NCI-H774 (cell line): ENCODE measurements at places on chromosomes 1 and 21.

- no peak for DNase-seq
These were observed 83.1 kb upstream of the WNT4 start for GRCh38 chr1:22225858-22226589.

GRCh38 chr1:47215713-47216112 is 16.3 kb downstream of the TAL1 start:
- no peak for DNase-seq

GRCh38 chr1:9128166-9128519 is 759 bp downstream of the GPR157 start:
- no peak for DNase-seq

DNA sequence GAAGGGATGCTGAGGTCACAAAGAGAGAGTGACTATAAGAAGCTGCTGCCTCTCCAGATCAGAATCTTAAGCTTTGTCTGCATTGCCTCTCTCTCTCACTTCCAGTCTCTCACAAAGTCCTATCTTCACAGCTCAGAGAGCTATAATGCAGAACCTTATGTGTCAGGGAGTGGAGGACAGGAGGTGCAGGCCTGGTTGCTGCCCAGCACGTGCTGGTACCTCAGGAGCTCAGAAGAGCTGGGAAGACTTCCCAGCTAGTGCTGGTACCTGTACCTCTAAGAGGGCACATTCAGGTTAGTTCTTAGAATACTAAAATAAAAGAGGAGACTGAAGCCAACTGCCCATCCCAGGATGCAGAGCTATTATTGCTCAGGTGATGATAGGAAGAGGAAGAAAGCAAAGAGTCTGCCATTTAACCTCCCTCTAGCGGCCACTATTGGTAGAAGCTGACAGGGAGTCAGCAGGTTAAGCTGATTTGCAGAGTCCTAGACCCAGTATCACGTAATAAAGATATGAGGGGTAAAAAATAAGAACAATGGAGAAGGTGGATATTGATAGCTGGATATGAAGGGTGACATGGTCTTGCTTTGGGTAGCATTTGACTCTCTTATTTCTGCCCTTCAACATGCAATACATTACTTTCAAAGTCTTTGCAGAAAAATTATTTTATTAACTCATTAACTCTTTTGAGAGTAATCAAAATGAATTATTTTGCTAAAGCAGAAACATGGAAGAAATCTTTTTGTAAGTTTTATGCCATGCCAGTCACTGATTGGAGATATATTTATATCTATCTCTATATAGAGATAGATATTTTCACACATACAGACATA is 138.1 kb upstream of the HMCN1 start:
- peak; percentile 35 for DNase-seq

DNA sequence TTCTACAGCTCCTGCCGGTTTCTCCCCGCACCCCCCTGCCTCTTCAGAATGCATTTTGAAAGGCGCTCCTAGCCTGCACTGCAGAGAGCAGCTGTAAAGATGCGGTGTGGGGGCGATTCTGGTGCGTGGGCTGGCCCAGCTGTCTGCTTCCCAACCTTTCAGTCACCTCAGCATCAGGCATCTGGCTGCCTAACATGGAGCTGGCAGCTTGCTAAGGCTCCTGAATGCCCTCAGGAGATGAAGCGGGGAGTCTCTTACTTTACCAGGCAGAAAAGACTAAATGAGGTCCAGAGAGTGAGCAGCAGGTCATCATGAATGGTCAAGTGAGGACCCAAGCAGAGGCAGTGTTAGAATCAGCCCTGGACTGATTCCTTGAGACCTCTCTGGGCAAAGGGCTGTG is 8.7 kb downstream of the IER5 start:
- no peak for DNase-seq

GRCh38 chr1:233127157-233127556 is 168.4 kb downstream of the PCNX2 start:
- DNase-seq = no peak

- no peak for DNase-seq
These were observed 6.8 kb downstream of the PKNOX1 start for GRCh38 chr21:42981214-42981523.

DNA sequence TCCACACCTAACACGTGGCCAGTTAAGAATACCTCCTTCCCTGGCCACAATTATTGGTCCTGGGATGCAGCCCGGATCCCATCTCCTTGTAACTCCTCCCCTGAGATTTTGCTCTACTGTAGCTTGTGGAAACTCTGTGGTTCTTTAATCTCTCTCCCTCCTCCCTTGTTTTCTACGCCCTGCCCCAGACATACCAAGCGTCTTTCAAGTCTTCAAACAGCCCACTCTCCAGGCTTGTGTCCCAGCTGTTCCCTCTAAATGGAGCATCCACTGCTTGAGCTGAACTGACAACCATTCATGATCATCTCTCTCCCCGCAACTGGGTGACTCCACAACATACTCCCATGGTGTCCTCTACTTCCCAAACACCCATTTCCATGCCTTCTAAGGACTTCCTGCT is 111.6 kb downstream of the SIPA1L2 start:
- no peak for DNase-seq

DNA sequence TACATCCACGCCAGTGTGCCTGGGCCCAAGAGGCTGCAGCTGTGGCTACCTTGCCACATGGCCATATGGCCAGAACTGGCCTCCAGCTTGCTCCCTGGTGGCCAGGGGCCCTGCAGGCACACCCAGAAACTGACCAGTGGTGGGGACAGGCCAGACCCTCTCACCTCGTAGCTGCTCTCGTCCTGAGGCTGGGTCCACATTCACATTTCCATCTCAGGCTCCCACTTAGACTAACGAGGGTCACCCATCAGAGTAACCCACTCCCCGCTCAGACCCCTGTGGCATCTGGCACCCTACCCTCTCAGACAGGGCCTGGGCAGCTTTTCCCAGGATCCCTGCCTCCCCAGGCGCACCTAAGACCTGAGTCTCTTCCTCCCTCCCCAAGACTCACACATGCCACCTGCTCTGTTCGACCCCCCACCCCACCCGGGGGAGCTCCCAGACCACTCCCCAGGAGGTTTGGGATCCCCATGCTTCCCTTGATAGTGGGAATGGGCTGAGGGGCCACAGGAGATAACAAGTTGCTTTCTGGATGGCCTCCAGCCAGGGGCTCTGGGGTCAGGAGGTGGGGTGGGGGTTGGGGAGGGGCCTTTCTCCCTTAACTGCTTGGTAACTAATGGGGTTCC is 21.3 kb upstream of the RNU1-4 start:
- no peak for DNase-seq

GRCh38 chr1:179007233-179007632 is 18.5 kb upstream of the FAM20B start:
- DNase-seq = no peak

DNA sequence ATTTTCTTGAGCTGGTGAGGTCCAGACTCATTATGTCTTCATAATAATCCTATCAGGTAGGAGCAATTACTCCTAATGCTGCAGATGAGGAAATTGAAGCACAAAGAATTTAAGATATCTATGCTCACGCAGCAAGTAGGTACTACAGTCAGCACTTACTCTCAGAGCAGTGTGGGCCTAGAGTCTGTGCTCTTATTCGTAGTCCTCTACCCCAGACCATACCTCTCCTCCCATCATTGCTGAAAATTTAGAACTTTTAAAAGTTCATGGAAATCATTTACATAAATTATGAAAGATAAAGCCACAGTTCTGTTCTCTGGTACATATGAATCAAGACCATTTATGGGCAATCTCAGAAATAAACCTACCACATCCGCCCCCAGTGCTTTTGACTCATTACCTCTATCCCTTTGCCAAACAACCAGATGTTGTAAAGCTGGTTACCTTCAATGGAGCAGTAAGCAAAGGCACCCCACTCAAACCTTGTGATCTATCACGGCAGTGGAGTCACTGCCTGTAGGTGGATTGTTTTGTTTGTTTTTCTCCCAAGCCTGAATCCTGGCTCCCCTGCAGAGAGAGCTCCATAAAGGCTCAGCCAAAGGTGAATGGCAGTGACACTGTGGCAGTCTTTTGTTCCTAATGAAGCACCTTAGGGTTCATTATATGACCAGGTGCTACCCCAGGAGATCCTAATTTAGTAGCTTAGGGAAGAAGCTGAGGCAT is 20.9 kb upstream of the MAN1A2 start:
- DNase-seq = peak; percentile 60

- DNase-seq = no peak
These were observed 15.4 kb downstream of the RABGAP1L start for GRCh38 chr1:174174461-174175329.

DNA sequence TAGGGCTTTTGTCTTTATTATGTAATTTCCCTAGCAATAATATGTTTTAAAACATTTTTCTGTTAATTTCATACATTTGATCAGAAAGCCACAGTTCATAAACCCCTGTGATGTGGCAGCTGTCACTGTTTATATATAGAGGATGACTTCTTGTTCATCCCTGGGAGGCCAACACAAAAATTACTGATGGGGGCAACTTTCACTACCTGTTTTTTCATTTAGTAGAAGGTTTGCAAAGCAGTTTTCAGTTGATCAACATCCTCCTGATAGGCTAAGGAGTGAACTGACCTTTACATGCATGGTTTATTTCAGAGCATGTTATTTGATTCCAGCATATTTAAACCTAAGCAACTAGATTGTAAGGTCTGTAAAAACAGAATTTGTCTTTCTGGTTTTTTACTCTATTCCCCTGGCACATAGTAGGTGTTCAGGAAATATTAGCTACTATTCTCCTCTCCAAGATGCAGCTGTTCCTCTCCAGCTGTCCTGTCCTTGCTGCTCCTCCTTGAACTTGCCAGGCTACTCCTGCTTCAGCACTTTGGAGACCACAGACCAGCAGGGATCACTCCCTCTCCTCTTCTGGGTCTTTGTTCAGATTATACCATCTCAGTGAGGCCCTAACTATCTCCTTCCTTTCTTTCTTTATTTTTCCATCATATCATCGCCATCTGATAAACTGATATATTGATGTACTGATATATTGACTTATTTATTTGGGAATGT is 54.7 kb downstream of the ROR1 start:
- DNase-seq = no peak

GRCh38 chr1:199684686-199685273 is 342.7 kb upstream of the NR5A2 start:
- peak; percentile 61 for DNase-seq

DNA sequence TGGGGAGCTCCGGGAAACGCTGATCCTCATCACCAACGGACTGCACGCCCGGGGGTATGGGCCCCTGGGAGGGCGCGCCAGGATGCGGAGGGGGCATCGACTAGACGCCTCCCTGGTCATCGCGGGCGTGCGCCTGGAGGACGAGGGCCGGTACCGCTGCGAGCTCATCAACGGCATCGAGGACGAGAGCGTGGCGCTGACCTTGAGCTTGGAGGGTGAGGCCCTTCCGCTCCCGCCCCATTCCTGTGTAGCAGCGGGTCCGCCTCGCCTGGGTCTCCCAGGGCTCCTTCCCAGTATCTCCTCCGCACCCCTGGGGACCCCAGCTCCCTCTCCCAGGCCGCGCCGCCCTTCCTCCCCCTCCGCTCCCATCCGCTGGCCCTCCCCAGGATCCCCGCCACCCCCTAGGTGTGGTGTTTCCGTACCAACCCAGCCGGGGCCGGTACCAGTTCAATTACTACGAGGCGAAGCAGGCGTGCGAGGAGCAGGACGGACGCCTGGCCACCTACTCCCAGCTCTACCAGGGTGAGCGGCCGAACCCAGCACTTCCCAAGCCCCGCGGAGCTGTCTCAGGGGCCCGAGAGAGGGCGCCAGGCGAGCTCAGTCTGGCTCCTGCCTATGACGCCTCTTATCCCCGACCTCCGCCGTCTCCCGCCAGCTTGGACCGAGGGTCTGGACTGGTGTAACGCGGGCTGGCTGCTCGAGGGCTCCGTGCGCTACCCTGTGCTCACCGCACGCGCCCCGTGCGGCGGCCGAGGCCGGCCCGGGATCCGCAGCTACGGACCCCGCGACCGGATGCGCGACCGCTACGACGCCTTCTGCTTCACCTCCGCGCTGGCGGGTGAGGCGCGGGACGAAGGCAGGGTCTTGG is 5.0 kb downstream of the HAPLN2 start:
- peak; percentile 26 for DNase-seq

- no peak for DNase-seq
These were observed 441.6 kb downstream of the OMA1 start for GRCh38 chr1:58104960-58105359.

GRCh38 chr1:27832762-27833161 is 2.2 kb downstream of the PPP1R8 start:
- no peak for DNase-seq

DNA sequence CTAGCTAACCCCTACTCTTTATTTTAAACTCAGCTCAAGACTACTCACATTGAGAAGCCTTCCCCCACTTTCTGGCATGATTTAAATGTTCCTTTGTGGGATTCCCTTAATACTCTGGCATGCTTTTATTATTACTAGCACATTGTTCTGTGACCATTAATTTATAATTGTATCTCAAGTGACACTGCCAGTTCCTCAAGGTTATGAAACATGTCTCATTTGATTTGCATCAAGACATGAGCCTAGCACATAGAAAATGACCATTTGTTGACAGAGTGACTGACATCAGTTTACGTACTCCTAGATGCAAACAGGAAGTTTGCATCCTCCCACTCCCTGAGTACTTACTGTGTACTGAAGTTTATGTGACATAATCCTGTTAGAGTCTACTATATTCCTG is 15.2 kb downstream of the RGS4 start:
- no peak for DNase-seq

DNA sequence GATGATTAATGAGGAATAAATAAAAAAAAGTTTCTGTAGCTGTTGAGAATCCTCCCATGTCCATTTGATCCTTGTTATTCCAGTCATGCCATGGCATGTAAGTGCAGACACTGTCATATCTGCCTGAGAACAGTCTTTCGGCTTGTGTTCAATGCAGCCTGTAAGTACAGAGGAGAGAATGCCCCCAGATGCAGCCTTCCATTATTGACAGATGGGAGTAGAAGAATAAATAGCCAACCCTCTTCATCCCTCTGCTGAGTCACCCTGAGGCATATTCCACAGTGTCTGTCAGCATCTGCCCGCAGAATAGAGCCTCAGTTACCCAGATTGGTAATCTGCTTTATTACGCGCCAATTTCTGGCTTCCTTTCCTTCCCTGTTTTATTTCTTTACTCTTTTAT is 139.4 kb downstream of the LRRC7 start:
- no peak for DNase-seq

- DNase-seq = peak; percentile 51
These were observed 11.0 kb downstream of the DMRTB1 start for GRCh38 chr1:53470155-53470554.

- peak; percentile 81 for DNase-seq
These were observed 105.9 kb upstream of the HNRNPU start for GRCh38 chr1:244970236-244970743.

- DNase-seq = no peak
These were observed 1.0 kb upstream of the PSRC1 start for GRCh38 chr1:109283748-109284600.

DNA sequence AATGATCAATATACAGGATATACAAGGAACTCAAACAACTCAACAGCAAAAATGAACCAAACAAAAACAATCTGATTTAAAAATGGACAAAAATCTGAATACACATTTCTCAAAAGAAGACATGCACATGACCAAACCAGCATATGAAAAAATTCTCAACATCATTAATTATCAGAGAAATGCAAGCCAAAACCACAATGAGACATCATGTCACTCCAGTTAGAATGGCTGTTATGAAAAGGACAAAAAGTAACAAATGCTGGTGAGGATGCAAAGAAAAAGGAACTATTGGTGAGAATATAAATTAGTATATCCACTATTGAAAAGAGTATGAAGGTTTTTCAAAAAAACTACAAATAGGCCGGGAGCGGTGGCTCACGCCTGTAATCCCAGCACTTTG is 42.0 kb downstream of the FCRL3 start:
- DNase-seq = no peak
